ENCODE measurements at places on chromosomes 16 and 17. TPM values are rescaled to one million over a fixed set of nuclear protein-coding genes. Genes with fewer than 3 reads are reported as not detected.

The KLHL36 gene
- total RNA-seq, result 75.0 TPM

The NLRC3 gene
- total RNA-seq, result 5.8 TPM

The PIRT gene
- total RNA-seq, result 0.47 TPM

The SPNS3 gene
- not detected for total RNA-seq

The OR4D1 gene
- not detected for total RNA-seq

The MPO gene
- total RNA-seq, result 1.6 TPM

The AHSP gene
- not detected for total RNA-seq

The SYNGR3 gene
- total RNA-seq, result not detected

GRCh38 chr17:79154446-79154845, 79.8 kb downstream of the ENGASE start:
- no peak for ATAC-seq

- no peak for ATAC-seq
These were observed 141.4 kb downstream of the SOCS1 start for GRCh38 chr16:11114366-11115164.

DNA sequence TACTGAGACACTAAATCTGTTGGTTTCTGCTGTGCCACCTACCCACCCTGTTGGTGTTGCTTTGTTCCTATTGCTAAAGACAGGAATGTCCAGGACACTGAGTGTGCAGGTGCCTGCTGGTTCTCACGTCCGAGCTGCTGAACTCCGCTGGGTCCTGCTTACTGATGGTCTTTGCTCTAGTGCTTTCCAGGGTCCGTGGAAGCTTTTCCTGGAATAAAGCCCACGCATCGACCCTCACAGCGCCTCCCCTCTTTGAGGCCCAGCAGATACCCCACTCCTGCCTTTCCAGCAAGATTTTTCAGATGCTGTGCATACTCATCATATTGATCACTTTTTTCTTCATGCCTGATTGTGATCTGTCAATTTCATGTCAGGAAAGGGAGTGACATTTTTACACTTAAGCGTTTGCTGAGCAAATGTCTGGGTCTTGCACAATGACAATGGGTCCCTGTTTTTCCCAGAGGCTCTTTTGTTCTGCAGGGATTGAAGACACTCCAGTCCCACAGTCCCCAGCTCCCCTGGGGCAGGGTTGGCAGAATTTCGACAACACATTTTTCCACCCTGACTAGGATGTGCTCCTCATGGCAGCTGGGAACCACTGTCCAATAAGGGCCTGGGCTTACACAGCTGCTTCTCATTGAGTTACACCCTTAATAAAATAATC, 14.6 kb downstream of the STH start:
- ATAC-seq, result peak; percentile 28

GRCh38 chr17:38428643-38429371, 543 bp downstream of the ARHGAP23 start:
- peak; percentile 68 for ATAC-seq

GRCh38 chr16:72764015-72764654, 283.8 kb downstream of the ZFHX3 start:
- no peak for ATAC-seq

DNA sequence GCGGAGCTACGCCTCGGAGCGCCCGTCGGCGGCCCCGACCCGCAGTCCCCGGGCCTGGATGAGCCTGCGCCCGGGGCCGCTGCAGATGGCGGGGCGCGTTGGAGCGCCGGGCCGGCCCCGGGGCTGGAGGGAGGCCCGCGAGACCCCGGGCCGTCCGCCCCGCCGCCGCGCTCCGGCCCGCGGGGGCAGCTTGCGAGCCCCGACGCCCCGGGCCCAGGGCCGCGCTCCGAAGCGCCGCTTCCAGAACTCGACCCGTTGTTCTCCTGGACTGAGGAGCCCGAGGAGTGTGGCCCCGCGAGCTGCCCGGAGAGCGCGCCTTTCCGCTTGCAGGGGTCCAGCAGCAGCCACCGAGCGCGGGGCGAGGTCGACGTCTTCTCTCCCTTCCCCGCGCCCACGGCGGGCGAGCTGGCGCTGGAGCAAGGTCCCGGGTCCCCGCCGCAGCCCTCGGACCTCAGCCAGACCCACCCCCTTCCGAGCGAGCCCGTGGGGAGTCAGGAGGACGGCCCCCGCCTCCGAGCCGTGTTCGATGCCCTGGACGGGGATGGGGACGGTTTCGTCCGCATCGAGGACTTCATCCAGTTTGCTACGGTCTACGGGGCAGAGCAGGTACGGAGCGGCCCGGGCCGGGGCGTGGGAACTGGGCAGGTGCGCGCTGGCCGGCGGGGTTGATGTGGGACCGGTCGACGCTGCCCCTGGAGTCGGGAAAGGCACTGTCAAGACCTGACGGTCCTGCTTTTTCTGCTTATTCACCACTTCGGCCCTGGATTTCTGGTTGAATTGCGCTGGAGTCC, 861 bp downstream of the RAB11FIP3 start:
- peak; percentile 5 for ATAC-seq

DNA sequence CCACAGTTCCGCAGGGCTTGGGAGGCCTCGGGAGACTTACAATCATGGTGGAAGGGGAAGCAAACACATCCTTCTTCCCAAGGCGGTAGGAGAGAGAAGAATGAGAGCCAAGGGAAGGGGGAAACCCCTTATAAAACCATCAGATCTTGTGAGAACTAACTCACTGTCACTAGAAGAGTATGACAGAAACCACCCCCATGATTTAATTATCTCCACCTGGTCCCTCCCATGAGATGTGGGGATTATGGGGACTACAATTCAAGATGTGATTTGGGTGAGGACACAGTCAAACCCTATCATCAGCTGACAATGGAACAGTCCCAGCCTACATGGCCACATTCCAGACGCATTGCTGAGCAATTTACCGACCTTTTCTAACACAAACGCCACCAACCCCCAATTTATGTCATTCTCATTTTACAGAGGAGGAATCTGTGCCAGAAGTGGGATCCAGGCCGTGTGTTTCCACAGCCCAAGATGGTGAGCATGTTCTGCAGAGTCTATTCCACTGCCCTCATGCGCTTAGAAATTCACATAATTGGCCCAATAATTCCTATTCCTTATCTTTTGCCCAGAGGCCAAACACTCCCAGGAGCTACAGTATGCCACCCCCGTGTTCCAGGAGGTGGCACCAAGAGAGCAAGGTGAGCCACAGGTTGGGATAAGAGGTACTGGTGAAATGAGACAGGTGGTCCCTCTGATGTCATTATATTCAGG, 17.3 kb downstream of the MILR1 start:
- ATAC-seq, result no peak

DNA sequence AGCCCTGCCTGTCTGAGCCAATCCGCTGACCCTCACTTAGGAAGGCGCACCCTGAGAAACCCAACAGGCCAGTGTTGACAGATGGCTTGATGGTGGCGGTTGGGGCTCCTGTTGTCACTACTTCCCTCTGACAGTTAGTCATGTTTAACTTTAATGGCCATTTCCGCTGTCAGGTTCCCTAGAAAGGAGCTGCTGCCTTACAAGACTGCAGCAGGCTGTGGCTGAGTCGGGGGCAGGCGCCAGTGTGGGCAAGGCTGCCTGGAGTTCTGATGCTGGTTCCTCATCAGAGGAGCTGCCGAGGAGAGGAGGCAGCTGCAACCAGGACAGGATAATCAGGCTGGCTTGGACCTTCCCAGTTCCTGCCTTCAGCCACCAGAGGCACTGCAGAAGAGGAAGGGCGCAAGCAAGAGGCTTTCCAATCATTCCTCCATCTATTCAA, 223.2 kb upstream of the DYNLRB2 start:
- ATAC-seq, result no peak

- no peak for ATAC-seq
These were observed 40.7 kb upstream of the ANKFY1 start for GRCh38 chr17:4304417-4305027.

DNA sequence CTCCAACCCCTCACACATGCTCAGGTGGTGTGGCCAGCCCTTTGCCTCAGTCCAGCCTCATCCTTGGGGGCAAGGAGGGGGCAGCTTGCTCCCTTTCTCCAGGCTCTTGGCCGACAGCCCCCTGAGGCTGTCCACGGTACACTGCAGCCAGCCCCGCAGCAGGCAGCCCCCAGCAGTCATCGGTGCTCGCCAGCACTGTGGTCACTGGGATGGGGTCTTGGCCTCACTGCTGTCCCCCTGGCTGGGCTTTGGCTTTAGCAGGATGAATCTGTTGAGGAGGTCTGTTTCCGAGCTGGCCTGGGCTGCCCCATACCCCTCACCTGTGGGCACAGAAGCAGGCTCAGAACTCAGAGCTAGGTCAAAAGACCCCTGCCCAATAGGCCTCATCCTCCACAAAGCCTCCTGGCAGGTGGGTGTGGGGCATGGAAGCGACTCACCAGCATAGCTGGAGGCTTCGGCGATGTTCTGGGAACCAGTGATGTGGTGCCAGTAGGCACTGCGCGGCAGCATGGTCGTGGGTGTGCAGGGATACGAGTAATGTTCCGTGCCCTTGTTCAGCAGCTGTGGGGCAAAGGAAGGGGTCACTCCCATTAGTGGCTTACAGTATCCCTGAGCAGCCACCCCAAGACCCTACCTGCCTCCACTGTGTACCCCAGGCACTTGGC, 10.8 kb downstream of the POLR2C start:
- no peak for ATAC-seq

DNA sequence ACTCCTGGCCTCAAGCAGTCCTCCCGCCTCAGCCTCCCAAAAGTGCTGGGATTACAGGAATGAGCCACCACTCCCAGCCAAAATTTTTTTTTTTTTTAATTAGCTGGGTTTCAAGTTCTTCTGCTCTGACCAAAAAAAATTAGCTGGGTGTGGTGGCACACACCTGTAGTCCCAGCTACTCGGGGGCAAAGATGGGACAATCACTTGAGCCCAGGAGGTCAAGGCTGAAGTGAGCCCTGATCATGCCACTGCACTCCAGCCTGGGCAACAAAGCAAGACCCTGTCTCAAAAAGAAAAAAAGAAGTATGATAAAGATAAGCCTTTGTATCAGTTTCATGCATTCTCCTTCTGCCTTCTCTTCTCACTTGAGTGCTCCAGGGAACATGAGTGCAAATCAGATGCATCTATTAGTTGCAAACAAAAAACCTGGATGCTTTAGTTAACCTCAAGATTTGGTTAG, 1.9 kb downstream of the NQO1 start:
- no peak for ATAC-seq

- no peak for ATAC-seq
These were observed 90.7 kb upstream of the CDC42EP4 start for GRCh38 chr17:73402466-73402865.

Data from gastroesophageal sphincter (tissue), 4 donors.